ENCODE measurements at places on chromosomes 13 and 19.

DNA sequence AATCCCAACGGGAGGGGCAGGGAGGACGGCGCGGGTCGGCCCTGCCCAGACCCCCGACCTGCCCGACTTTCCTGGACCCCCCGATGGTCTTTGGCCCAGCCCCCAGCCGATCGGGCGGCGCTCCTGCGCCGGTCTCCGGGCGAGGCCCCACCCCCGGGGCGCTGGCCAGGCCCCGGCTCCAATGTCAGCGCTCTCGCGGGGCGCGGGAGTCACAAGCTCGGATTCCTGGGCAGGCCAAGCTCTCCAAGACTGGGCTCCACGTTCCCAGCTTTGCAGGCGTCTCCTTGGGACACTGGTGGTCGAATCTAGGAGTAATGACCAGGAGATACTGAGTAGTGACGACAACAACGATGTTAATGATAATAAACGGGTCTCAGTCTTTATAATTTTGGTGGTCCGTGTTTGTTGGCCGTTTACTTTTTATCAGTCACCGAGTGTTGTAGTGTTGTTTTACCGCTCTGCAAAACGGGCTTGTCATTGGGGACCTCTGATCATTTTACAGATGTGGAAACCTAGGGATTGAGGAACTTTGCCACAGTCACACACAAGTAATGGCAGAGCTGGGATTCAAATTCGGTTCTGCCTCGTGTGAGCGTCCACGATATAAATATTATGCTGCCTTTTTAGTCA, 545 bp downstream of the RAD23A start:
- peak; percentile 79 for DNase-seq

DNA sequence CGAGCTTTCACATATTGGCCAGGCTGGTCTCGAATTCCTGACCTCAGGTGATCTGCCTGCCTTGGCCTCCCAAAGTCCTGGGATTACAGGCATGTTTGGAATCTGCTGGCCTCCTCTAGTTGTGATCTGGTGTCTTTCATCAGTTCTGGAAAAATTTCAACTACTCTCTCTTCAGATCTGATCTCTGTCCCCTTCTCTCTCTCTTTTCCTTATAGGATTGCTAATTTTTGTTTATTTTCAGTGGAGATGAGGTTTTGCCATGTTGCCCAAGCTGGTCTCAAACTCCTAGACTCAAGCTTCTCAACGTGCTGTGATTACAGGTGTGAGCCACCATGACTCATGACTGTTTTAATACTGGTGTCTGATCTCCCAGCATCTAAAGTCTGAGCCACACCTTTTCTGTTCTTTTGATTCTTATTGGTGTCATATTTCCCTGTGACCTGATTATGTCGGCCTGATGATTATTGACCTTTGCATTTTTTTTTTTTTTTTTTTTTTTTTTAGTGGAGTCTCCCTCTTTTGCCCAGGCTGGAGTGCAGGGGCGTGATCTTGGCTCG, 10.4 kb upstream of the NANOS2 start:
- no peak for DNase-seq

- DNase-seq, result no peak
Measured at GRCh38 chr13:40028446-40028845, 373.0 kb downstream of the COG6 start.

GRCh38 chr13:113802090-113802531, 43.1 kb downstream of the TMEM255B start:
- DNase-seq, result peak; percentile 47

- no peak for DNase-seq
Measured at GRCh38 chr19:30065680-30066606, 123.9 kb downstream of the URI1 start.

- DNase-seq, result no peak
Measured at GRCh38 chr13:48249018-48249417, 16.0 kb downstream of the ITM2B start.

DNA sequence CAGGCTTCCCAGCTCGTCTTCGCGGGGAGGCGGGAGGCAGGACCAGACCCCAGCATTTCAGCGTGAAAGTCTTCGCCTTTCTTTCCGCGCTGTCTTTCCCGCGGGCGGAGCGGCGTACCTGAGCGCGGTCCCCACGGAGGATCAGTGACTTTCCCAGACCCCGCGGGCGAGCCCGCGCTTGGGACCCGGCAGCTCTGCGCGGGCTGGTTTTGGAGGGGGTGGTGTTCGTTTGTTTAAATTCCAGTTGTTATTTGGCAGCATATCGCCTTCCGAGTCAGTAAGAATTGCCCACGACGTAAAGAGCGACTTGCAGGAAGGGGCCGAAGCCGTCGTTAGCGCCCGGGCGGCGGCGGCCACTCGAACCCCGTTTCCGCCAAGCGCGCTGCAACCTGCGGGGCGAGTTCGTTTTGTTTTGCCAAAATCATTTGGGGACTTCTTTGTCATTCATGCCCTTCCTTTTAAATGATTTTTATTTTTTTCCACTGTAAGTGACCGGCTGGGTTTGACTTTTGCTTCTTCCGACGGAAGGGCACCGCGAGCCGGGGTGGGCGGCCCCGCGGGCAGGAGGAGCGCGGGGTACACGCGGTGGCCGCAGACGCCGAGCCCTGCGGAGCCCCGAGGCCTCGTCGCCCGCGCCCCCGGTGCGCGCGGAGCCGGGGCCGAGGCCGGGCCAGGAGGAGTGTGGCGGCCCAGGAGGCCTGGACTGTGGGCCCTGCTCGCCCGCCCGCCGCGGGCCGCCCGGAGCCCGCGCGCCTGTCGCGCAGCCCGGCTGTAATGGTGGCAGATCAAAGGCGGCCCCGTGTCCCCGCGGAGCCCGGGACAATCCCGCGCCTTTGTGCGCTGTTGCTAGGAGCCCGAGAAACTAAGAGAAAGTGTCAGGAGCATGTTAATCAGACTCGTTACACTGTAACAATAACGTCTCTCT, 75.9 kb downstream of the ZIC5 start:
- DNase-seq, result no peak

GRCh38 chr13:98984983-98985382, 7.1 kb upstream of the DOCK9 start:
- DNase-seq, result no peak

DNA sequence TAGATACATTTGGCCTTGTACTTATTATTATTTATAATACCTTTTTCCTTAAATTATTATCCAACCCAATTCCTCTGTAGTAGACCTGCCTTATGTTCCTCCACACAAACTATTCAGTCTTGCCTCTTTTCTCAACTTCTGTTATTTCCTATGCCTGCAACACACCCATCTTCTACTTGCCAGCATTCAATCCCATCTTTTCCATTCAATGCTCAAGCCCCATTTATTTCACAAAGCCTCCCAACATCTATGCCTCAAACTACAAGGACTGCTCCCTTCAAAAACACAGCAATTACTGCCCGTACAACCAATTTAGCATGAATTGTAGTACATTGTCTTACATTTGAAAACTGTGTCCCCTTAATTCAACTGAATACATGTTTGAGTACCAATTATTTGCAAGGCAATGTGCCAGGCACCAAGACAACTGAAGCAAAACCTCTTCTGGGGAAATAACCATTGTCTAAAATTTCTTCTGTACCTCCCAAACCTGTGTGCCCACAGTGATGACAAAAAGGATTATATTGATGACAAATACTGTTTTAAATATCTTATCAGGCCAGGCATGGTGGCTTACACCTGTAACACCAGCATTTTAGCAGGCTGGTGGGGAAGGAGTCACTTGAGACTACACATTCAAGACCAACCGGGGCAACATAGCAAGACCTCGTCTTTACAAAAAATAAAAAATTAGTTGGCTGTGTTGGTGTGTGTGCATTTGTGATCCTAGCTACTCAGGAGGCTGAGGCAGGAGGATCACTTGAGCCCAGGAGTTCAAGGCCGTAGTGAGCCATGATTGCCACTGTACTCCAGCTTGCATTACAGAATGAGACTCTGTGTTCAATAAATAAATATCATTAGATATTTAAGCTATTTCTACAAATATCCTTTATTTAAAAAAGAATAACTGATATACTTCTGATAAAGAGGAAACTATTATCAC, 35.1 kb downstream of the ELF1 start:
- DNase-seq, result no peak

GRCh38 chr13:67217880-67218279, 12.3 kb downstream of the PCDH9 start:
- DNase-seq, result no peak

GRCh38 chr19:7149956-7150705, 80.6 kb downstream of the ZNF557 start:
- no peak for DNase-seq

DNA sequence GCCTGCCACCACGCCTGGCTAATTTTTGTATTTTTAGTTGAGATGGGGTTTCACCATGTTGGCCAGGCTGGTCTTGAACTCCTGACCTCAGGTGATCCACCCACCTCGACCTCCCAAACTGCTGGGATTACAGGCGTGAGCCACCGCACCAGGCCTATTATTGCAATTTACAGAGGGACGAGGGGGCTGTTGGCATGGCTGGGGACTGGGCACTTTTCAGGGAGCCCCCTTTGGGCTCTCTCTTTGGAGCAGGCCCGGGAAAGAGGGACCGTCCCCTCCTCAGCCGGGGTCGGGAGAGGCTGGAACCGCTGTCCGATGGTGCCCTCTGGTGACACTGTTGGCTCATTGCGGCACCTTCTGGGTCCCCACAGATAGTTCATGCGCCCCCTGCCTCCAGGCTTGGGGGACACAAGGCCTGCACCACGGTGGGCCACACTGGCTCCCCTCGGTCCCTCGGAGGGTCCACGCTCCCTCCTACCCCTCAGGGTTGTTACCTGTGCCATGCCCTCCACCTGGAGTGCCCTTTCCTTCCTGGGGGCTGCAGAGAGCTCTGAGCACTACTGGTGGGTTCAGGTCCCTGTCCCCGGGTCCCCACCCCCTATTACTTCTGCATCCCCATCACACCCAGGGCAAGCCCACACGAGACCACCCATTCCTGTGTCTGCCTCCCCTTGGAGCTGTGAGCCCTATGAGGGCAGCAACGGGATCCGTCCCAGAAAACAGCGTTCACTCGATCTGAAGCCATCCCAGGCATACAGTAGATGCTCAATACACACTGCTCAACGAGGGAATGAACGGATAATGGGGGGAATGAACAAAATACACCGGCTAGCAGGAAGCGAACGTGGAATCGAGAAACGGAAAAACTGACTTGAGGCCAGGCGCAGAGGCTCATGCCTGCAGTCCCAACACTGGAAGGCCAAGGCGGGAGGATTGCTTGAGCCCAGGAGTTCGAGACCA, 12.5 kb downstream of the FEM1A start:
- peak; percentile 30 for DNase-seq

DNA sequence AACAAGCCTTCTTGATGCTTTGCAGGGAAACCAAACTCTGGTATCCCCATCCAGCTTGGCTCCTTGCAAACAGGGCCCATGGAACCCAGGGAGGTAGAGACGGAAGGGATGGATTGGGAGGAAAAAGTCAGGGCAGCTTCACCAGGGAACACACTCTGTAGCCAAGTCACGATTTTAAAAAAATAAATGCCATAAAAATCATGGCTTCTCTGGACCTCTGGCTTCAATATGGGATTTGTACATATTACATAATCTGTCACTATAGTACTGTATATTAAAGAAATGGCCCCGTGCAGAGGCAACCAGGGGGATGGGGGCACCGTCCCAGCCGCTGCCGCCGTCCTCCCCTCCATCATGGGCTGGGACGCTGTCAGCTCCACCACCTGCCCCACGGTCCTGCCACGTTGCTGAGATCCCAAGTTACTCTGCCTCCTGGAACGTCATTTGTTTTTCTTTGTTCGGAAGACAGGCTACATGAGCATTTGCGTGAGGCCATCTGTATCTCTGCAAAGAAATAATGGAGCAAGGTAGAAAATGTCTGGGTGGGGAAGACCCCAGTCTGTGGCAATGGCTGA, 313.3 kb downstream of the ZNF536 start:
- DNase-seq, result no peak

DNA sequence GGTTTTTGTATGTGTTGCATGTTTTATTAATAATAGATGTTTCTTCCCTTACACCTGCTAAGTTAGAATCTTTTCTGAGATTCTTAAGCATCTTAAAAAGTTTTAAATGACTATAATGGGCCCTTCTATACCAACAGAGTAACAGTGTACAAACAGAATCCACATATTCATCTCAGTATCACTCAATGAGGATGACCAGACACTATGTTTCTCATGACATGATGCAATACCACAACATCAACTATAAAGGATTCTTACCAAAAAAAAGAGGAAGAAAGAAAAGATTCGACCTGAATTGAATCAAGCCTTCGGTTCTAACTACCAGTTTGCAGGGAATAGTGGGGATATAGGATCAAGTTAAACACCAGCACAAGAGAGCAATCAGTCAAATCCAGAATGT, 56.5 kb downstream of the INTS6 start:
- no peak for DNase-seq

DNA sequence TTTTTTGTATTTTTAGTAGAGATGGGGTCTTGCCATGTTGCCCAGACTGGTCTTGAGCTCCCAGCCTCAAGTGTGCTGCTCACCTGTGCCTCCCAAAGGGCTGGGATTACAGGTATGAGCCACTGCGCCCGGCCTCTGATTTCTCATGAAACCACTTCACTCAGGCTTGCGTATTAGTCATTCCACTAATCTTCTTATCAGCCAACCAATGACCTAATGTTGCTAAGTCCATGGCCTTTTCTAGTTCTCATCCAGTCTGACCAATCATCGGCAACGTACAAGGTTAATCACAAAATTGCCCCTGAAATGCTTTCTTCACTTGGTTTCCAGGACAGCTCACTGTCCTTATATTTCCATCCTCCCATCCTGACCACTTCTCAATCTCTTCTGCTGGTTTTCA, 605.3 kb upstream of the SLC10A2 start:
- no peak for DNase-seq

GRCh38 chr19:44993526-44993925, 7.7 kb upstream of the RELB start:
- DNase-seq, result no peak

- DNase-seq, result no peak
Measured at GRCh38 chr19:22901431-22902130, 69.5 kb downstream of the ZNF723 start.

DNA sequence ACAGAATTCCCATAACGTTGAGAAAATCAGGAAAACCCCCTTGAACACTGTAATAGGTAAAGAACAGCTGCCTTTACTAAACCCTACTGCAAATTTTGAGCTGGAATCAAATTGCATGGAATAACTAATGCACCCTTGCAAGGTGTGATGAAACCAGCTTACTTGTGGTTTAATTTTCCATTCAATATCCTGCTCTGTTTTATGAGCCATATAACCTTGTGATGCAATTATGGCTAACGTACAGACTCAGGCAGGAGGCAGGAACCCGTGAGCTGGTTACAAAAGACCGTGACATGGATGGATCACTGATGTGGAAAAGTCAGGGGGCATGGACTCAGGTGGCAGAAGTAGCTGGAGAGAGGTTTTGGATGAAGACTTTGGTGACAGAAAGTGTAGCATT, 438.6 kb downstream of the COG6 start:
- peak; percentile 64 for DNase-seq
